ENCODE measurements at places on chromosomes 12 and 14.

DNA sequence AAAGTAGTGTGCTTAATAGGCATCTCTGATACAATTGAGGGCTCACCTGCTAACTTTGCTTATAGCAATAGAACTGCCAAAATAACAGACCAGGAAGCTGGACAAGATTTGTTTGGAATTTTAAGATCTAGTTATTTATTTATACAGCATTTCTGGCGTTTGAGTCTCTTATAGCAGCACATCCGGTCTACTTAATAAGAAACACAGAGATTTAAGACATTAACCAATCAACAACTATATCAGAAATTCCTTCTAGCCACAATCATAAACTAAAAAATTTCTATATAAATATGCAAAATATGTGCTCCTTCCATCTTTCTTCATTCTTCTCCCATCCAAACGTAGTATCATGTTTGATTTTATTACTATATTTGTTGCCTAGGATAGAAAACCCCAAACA lies 2.6 kb downstream of the RTN1 start:
- no peak for DNase-seq

- no peak for DNase-seq
Measured at GRCh38 chr14:34340025-34340625, 121.9 kb downstream of the SPTSSA start.

GRCh38 chr12:39743655-39744054 lies 124.1 kb upstream of the ABCD2 start:
- no peak for DNase-seq

DNA sequence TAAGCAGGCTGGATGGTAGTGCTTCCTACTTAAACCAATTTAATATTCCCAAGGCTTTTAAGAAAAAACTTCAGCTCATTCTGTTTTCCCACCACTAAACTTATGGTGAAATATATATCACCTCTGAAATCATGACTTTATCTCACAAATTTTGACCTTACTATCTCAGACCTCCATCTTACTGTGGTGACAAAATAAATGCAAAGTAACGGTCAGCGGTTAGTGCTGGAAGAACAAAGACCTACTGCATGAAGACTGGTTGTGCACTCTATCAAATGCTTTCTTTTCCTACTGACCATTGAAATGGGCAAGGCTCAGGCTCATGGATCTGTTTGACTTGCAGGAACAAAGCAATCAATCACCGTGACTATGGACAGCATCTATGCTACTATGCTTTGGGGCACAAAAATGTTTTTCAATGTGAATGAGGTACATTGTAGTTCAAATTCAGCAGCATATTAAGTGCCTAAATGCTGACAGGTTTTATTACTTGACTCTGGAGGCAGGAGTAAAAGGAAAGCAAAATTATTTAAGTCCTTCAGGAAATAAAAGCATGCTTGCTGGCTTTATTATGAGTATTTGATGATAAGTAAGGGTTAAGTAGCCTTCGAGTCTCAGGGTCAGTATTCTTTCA lies 43.1 kb upstream of the GTF2A1 start:
- no peak for DNase-seq
